Eye (tissue), 1 donor: ENCODE measurements at places on chromosomes 3 and 15.

DNA sequence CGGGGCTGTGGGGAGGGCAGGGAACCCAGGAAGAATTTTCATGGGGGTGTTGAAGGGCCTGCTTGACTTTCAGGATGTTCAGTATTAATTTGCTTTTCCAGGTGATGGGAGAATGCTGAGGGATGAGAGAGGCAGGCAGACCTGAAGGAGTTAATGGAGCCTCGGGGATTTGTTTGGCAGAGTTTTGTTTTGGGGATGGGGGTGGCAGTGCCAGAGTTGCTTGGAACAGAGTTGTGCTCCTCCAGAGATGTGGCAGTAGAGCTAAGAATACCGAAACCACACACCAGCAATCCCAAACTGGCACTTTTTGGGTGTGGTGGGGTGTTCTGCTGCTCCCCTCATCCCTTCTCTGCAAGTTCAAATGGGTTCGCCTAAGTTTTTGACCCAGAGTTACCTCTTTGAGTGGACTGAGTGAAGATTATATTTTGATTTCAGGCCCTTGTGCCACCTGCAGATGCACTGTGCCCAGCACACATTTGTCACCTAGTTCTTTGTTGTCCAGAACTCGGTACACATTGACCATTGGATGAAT lies 1.6 kb downstream of the BOC start:
- no peak for DNase-seq

DNA sequence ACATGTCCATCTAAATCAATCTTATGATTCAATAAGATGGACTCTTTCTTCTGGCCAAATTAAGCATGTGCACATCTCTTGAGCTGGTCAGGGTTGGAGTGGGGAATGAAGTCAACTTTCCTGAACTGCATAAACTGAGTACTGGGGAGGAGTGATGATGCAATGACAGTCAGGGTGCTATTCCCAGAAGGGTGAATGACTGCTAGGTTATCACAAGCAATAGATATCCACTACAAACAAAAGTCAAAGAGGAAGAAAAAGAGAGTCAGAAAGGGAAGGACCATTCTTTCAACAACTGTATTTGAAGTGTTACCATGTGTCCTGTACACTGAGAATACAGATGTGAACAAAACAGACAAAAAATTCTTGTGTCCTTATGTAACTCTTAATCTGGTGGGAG lies 70.0 kb downstream of the ALCAM start:
- DNase-seq, result no peak

GRCh38 chr15:70605606-70606410 lies 157.6 kb downstream of the UACA start:
- peak; percentile 88 for DNase-seq

DNA sequence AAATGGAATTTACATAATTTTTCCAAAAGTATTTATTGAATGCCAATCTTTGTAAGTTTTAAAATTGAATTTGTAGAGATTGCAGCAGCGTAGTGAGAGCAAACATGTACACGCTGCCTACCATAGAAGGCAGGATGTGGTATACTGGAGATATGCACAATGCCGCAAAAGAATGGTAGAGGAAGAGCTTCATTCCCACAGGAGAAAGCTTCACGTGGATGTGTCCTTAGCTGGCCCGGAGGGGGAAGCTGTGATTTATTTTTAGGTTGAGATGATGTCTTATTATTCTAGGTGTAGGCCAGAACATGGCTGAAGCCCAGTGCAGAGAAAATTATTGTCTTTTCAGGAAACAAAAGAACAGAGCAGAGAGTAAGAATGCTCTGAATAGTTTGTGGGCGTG lies 743.3 kb upstream of the BCHE start:
- no peak for DNase-seq
